ENCODE measurements at places on chromosomes 16 and 17.

GRCh38 chr17:47704116-47704515, 10.2 kb downstream of the TBKBP1 start:
- DNase-seq, result no peak

DNA sequence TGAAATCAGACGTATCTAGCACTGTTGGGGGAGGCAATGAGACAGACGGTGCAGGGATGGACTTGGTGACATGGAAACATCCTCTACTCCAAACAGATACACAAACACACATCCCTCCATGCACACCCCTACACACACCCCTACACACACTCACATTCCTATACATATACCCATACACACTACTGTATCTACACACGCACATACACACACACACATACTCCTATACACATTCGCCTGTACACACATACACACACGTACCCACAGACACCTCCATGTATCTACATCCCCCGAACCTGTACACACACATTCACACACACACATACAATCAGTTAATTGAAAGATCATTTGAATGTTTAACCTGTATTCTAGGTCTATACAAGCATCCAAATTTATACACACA, 53.5 kb downstream of the MAF start:
- no peak for DNase-seq

DNA sequence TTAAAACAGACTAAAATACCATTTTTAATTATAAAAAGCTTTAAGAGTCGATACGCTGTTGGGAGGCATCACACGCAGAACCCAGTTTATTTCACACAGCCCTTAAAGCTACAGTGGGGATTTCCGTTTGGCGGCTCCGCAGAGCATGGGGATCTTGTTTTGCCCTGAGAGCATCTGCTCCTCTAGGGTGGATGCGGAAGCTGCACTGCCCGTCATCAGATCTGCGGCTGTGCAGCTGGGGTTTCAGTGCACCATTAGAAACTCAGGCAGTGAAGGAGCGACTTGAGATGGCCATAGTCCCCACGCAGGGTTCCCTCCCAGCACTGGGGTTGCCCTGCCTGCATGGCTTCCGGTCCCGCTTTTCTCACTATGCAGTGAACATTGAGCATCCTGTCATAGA, 62.2 kb upstream of the CHMP6 start:
- no peak for DNase-seq

DNA sequence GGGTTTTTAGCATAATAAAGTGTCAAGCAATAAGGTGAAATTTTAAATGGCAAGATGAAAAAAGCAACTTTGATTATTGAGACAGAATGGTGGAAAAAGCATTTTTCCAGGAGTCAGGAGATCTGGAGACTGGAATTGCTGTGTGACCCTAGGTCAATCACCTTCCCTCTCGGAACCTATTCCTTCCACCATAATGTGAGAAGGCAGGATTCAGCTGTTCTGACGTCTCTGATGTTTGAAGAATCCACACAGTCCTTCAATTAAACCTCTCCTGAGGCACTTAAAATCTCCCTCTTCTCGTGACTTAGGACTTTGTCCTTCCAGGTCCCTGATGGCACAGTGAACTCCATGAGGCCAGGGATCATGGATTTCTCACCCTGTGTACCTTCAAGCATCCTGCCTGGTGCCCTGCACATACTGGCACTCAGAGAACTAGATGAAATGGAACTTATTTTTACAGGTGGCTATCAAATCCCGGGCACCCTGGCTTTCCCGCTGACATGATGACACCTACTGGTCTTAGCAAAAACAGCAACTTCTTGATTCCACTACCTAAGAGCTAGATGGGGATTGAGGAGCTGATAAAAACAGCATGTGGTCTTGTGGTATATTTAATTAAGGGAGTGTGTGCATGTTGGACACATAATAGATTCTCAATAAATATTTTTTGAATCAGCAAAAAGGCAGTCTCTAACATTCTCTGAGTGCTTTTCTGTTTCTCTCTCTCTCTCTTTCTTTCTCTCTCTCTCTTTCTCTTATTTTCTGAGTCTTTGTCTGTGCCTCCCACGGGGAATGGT, 2.3 kb upstream of the CCDC182 start:
- peak; percentile 69 for DNase-seq

DNA sequence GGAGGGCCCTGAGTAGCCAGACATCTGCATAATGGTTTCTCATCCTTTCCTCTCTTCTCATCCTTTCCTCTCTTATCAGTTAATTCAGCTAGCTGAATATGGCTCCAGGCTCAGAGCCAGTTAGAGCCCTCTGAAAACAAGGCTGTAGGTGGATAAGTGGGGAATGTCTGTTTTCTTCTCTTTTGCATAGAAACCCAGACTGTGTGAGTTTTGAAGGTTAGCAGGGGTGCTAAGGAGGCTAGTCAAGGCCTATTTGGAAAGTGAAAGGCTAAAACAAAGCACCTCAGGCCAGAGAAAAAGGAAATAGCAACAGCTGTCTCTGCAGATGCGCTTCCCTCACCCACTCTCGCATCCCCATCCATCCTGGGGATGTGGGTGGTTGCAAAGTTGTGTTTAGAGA, 420.9 kb downstream of the SHISA9 start:
- no peak for DNase-seq

- no peak for DNase-seq
These were observed 154.2 kb downstream of the VPS53 start for GRCh38 chr17:560432-560873.

- peak; percentile 83 for DNase-seq
These were observed 218.7 kb downstream of the NTN1 start for GRCh38 chr17:9239793-9240658.

DNA sequence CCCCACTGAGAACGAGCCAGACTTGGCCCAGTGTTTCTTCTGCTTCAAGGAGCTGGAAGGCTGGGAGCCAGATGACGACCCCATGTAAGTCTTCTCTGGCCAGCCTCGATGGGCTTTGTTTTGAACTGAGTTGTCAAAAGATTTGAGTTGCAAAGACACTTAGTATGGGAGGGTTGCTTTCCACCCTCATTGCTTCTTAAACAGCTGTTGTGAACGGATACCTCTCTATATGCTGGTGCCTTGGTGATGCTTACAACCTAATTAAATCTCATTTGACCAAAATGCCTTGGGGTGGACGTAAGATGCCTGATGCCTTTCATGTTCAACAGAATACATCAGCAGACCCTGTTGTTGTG, 631 bp downstream of the BIRC5 start:
- no peak for DNase-seq

DNA sequence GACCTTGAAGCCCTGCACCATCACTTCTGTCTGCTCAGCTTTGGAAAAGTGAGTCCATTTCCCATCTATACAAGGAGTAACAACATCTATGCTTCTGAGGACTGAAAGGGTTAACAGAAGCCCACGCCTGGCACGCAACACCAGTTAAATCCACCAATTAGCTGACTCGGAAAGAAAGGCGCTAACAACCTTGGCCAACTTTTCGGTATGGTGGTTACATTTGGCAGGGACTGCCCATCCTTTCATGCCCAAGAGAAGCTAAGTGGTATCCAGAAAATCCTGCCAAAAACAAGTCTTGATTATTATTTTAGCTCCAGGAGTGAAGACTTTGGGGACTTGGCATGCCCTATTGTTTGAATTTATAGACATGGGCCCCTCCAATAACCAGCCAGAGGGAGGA, 202.3 kb upstream of the RPL38 start:
- no peak for DNase-seq

DNA sequence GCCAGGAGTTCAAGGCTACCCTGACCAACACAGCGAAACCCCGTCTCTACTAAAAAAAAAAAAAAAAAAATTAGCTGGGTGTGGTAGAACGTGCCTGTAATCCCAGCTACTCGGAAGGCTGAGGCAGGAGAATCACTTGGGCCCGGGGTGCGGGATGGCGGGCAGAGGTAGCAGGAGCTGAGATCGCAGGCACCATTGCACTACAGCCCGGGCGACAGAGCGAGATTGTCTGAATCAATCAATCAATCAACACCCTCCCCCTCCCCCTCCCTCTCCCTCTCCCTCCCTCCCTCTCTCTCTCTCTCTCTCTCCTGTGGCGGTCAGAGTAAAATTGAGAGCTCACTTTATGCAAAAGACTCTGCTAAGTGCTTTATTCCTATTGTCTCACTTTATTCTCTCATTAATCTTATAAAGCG, 1.2 kb downstream of the HSDL1 start:
- peak; percentile 35 for DNase-seq

DNA sequence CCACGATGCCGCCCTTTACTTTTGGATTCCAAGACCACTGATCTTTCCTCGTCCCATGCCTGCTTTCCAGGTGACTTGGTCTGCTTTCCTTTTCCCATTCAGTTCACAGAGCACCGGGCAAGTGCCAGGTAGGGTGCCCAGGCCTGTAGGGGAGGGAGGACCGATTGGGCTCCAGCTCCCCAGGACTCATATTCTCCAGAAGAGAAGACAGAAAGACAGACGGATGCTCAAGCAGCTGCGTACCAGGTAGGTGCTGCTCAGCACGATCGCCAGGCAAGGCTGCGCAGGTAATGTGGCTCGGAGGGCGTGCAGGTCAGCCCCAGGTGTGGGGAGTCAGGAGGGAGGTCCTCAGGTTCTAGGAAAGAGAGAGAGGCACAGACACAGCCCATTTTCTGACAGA, 67.5 kb upstream of the ZNF423 start:
- DNase-seq, result no peak

DNA sequence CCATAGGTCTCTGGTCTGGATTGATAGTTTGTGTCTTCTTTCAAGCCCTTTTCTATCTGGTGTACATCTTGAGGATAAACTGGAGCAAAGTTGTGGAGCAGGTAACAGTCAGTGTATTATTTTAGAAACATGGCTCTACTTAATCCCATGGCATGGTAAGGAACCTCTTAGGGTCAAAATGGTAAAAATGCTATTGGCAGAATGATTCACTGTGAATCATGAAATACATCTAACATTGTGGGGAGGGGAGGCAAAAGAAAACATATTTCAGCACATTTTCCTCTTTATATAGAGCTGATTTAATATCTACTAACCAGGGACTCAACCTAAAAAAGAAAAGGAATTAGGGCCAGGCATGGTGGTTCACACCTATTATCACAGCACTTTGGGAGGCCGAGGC, 17.9 kb upstream of the ALDH3A2 start:
- DNase-seq, result no peak

DNA sequence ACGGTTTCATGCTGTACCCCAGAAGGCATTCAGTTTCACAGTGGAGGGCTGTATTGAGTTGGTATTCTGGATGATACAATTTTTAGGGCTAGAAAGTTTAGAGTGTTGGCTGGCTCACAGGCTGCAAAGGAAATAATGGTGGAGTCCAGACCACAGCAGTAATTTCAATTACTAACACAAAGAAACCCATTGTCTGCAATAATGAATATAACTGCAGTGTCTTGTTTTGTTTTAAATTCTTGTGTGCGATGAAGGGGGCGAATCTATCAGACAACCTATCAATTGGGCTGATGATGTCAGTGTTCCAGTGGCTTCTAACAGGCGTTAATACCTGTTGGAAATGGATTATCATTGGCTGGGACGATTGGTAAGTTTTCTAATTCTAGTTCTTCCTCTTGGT, 1.5 kb downstream of the SP2 start:
- no peak for DNase-seq

DNA sequence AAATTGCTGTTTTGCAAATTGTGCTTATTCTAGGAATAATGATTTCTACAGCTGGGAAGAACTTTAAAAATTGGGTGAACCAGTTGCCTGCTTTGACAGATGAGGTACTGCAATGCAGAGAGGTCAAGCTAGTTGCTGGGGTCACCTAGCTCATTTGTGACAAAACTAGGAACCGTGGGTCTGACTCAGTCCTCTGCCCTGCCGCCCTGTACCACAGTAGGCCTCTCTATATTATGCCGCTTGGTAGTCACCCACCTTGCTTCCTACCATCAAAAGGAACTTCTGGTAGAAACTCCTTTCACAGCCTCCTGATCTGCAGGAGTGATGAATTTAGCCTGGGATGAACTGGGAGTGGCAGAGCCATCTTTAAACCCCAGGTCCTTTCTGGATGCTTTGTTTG, 105.7 kb downstream of the PITPNC1 start:
- DNase-seq, result no peak

GRCh38 chr16:57799600-57800199, 2.6 kb downstream of the KIFC3 start:
- no peak for DNase-seq

DNA sequence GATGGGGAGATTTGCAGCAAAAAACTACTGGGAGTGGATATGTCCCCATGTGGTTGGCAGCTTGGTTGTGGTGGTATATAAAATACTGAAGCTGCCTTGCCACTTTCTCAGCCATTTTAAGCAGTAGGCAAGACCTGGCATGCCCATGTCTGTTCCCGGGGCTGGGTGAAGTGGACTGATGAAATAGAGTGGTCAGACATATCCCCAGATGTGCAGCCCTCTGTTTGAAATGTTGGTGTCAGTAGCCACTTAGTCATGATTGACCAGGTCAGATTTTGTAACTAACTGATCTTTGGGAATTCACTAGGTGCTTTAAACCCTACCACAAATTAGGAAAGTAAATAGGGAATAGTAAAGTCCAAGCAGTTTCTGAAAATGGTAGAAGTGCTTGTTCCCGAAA, 151.6 kb downstream of the PHKB start:
- no peak for DNase-seq

DNA sequence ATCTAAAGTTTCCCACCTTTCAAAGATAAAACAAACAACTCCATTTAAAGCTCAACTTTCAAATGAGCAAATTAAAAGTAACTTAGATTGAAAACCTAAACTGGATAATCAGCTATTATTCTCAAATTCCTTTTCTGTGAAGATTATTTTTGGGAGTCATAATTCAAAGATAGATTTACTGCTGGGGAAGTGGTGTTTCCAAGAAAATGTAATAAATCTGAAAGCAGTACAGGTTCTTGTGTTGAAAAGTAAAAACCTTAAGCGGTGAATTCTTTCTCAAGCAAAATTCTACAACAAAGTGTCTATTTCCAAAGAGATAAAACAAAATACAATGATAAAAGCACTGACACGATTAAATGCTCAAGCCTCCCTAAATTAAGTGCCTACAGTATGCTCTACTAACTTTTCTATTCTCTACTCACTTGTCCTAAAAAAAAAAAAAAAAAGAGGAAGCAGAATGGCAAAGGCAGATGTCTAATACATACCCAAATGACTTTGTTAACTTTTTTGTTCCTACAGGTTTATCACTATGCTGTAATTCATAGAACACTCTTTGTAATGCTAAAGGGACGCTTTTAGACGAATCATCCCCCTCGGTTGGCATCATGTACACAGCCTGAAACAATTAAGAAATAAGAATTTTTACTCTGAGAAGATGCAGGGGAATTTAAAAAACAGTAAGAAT, 34.5 kb downstream of the LITAFD start:
- no peak for DNase-seq

- no peak for DNase-seq
These were observed 42.9 kb downstream of the AMFR start for GRCh38 chr16:56382459-56382858.

DNA sequence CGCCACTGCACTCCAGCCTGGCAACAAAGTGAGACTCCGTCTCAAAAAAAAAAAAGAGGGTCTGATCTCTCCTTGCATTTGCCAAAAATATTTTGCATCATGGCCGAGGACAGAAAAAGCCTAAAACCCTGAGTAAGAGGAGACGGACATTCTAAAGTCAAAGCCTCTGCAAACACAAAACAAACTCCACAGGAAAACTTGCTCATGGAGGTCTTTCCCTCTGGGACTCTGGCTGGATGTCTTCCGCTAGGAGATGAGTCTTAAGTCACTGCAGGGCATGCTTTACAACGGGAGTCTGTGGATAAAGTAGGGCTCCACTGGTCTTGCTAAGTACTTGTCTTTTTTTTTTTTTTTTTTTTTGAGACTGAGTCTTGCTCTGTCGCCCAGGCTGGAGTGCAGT, 74.0 kb downstream of the MRM3 start:
- no peak for DNase-seq

GRCh38 chr16:69316595-69317034, 5.5 kb downstream of the VPS4A start:
- no peak for DNase-seq

All from NCI-H526 (cell line).